T-helper 17 cell (primary cell): ENCODE measurements at places on chromosomes 7 and 10. TPM values are rescaled to one million over a fixed set of nuclear protein-coding genes. Genes with fewer than 3 reads are reported as not detected.

PNLIPRP3 gene
- total RNA-seq: not detected

PTTG1IP2 gene
- not detected for total RNA-seq

RTKN2 gene
- 8.1 TPM for total RNA-seq

GRCh38 chr10:29795850-29796249, 161.1 kb upstream of the SVIL start:
- H3K36me3 ChIP-seq: no peaks in the 10 kb centered on the region
- H3K4me3 ChIP-seq: no peak overlapping the region
- H3K27me3 ChIP-seq: peaks cover 13% of the 10 kb centered on the region
- DNase-seq: no peak

- no peak overlapping the region for H3K4me3 ChIP-seq
- peaks cover 12% of the 10 kb centered on the region for H3K27me3 ChIP-seq
- H3K4me1 ChIP-seq: no peaks in the 10 kb centered on the region
- DNase-seq: no peak
Measured at GRCh38 chr7:151290355-151290760, 41.9 kb upstream of the SMARCD3 start.

DNA sequence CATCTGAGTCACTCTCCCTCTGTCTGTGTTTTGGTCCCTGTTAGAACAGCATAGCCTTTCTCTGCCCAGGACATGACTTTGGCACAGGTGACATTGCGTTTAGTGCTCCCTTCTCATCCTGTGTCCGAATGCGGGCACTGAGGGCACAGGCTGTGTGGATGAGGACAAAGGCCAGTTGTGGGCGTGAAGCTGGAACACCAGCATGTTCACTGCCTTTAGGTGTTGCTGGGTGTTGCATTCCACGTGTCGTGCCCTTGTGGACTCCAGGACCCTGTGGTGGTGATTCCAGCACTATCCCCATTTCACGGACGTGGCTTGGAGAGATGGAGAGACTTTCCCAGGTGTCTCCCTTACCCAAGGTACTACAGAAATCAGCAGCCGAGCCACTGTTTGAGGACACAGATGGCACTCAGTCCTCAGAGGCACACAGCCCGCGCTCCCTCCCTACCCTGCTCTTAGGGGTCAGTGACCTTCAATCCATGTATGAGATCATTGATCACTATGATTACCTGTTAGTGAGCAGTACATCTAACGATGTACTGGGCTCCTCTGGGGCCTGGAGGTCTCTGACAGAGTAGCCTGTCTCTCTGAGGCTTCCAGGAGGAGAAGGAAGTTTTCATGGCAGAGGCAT, 917 bp upstream of the CNPY1 start:
- H3K27me3 ChIP-seq: peaks cover 44% of the 10 kb centered on the region
- H3K4me3 ChIP-seq: no peak overlapping the region
- no peak for DNase-seq
- H3K36me3 ChIP-seq: no peaks in the 10 kb centered on the region
- H3K4me1 ChIP-seq: peaks cover 3% of the 10 kb centered on the region

DNA sequence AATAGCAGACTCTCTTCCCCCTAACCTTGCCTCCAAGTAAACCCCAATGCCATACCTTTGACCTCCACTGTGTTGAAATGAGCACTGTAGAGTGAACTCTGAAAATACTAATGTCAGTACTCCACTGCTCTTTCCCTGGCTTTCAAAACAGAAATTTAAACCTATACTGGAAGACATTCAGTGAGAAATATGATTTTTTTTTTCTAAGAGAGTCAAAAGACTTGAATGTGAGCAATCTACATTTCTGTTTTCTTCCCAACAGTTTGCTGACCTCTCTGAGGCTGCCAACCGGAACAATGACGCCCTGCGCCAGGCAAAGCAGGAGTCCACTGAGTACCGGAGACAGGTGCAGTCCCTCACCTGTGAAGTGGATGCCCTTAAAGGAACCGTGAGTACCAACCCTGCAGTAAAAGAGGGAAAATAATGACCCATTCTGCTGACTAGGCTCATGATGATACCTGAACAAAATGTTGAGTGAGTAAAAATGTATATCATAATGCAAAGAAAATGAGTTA, 6.4 kb downstream of the VIM start:
- peak overlapping the region; percentile 90 for H3K4me3 ChIP-seq
- peak overlapping the region; percentile 96 for H3K27ac ChIP-seq
- H3K27me3 ChIP-seq: no peaks in the 10 kb centered on the region
- peaks cover 12% of the 10 kb centered on the region for H3K36me3 ChIP-seq
- H3K4me1 ChIP-seq: peaks cover 46% of the 10 kb centered on the region

- no peaks in the 10 kb centered on the region for H3K36me3 ChIP-seq
- peaks cover 23% of the 10 kb centered on the region for H3K27me3 ChIP-seq
- no peak overlapping the region for H3K27ac ChIP-seq
- no peak for DNase-seq
Measured at GRCh38 chr10:113441220-113441619, 111.6 kb upstream of the HABP2 start.

- no peak for DNase-seq
- no peaks in the 10 kb centered on the region for H3K27me3 ChIP-seq
- no peak overlapping the region for H3K27ac ChIP-seq
- no peaks in the 10 kb centered on the region for H3K36me3 ChIP-seq
- H3K4me1 ChIP-seq: no peaks in the 10 kb centered on the region
Measured at GRCh38 chr10:19947656-19948055, 131.4 kb downstream of the PLXDC2 start.
